ENCODE measurements at places on chromosomes 16 and 17. TPM values are rescaled to one million over a fixed set of nuclear protein-coding genes. Genes with fewer than 3 reads are reported as not detected.

The TMEM92 gene
- total RNA-seq: not detected

The RNF43 gene
- 0.07 TPM for total RNA-seq

The ARHGAP44 gene
- total RNA-seq: 1.7 TPM

The CMTM2 gene
- not detected for total RNA-seq

DNA sequence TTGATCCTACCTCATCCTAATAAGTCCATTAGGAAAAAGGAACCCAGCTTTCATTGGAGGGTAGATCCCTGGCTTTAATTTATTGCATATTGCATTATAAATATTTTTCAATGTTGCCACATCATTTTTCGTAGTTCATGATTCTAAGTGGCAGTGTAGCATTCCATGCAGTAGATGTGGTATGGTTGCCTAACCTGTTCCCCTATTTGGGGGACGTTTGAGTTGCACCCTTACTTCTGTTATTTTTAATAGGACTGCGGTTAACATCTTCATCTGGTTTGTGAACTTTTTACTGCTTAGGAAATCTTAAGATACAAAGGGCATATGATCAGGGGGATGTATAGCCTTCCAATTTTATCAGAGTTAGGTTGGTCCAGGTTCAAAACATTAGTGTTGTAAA is 5.4 kb downstream of the SCPEP1 start:
- H3K36me3 ChIP-seq: peaks cover 57% of the 10 kb centered on the region
- no peak for DNase-seq
- no peak overlapping the region for H3K4me3 ChIP-seq
- peaks cover 6% of the 10 kb centered on the region for H3K4me1 ChIP-seq
- H3K27me3 ChIP-seq: no peaks in the 10 kb centered on the region

- H3K36me3 ChIP-seq: peaks cover 100% of the 10 kb centered on the region
- no peak for DNase-seq
- no peaks in the 10 kb centered on the region for H3K27me3 ChIP-seq
- no peaks in the 10 kb centered on the region for H3K4me1 ChIP-seq
These were observed 27.9 kb upstream of the ENDOV start for GRCh38 chr17:80387071-80387470.

- H3K27me3 ChIP-seq: no peaks in the 10 kb centered on the region
- H3K27ac ChIP-seq: no peak overlapping the region
- no peak for DNase-seq
- peaks cover 15% of the 10 kb centered on the region for H3K4me1 ChIP-seq
These were observed 2.0 kb upstream of the SYNGR2 start for GRCh38 chr17:78166416-78166815.

- DNase-seq: no peak
- H3K4me1 ChIP-seq: no peaks in the 10 kb centered on the region
- H3K4me3 ChIP-seq: no peak overlapping the region
- H3K36me3 ChIP-seq: peaks cover 35% of the 10 kb centered on the region
These were observed 13.7 kb downstream of the DYNLL2 start for GRCh38 chr17:58096892-58097291.

DNA sequence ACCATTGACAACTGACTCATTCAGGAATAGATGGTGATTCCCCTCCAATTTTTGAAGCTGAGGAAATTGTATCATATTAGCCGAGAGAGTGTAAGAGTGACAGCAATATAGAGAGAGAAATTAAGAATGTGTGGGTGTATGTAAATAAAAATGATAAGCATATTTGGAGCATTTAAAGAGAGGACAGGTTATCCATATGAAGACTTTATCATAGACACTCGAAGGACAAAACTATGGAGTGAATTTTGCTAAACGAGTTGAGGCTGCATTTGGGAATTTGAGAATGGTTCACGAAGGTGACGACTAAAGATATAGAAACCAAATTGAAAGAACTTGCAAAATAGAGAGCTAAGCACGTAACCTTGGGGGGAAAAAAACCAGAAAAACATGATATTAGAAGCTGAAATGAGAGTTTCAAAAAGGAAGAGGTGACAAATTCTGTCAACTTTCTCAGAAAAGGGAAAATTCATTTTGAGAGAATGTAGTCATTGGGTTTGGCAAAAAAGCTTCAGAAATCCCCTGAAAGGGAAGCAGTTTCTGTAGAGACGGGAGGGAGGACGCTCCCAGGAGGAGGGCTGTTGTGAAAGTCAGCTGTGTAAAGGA is 129.7 kb downstream of the KCNJ2 start:
- no peak overlapping the region for H3K4me3 ChIP-seq
- H3K36me3 ChIP-seq: no peaks in the 10 kb centered on the region
- H3K27ac ChIP-seq: no peak overlapping the region
- DNase-seq: no peak
- no peaks in the 10 kb centered on the region for H3K27me3 ChIP-seq
- peaks cover 14% of the 10 kb centered on the region for H3K4me1 ChIP-seq

DNA sequence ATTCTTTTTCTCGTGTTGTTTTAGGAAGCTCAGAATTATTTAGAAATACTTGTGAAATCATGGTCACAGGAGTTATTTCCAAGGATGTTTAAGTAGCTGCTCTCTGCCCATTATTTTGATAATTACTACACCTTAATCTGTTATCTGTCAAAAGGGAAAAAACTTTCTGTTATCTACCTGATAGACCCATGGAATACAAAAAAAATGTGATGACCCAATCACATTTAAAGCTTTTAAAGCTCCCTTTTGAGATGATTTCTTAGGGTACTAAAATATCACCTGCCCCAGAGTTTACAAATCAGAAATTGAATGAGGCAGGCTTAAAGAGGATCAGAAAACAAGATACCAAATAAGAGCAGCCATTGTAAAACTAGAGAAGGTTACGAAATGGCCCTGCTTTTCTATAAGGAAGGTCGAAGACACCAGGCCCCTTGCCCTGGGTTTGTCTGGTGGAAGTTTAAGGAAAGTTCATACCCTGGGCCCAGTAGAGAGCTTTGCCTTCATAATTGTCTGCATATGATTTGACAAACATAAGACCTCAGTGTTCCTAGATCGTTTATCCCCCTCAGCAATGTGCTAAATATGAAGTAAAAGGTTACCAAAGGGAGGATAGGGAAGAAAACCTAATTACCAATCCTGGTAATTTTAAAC is 149.9 kb upstream of the TBX2 start:
- H3K4me3 ChIP-seq: no peak overlapping the region
- H3K4me1 ChIP-seq: peaks cover 13% of the 10 kb centered on the region
- H3K27me3 ChIP-seq: no peaks in the 10 kb centered on the region
- H3K27ac ChIP-seq: peak overlapping the region; percentile 7
- no peaks in the 10 kb centered on the region for H3K36me3 ChIP-seq

- no peak overlapping the region for H3K4me3 ChIP-seq
- no peaks in the 10 kb centered on the region for H3K4me1 ChIP-seq
- DNase-seq: no peak
- no peaks in the 10 kb centered on the region for H3K36me3 ChIP-seq
- H3K27ac ChIP-seq: no peak overlapping the region
- H3K27me3 ChIP-seq: no peaks in the 10 kb centered on the region
These were observed 1012.8 kb upstream of the EEF2KMT start for GRCh38 chr16:6110346-6110745.

- no peaks in the 10 kb centered on the region for H3K36me3 ChIP-seq
- no peak for DNase-seq
- H3K27ac ChIP-seq: no peak overlapping the region
- no peak overlapping the region for H3K4me3 ChIP-seq
These were observed 25.2 kb downstream of the HEXIM2 start for GRCh38 chr17:45186801-45187354.

DNA sequence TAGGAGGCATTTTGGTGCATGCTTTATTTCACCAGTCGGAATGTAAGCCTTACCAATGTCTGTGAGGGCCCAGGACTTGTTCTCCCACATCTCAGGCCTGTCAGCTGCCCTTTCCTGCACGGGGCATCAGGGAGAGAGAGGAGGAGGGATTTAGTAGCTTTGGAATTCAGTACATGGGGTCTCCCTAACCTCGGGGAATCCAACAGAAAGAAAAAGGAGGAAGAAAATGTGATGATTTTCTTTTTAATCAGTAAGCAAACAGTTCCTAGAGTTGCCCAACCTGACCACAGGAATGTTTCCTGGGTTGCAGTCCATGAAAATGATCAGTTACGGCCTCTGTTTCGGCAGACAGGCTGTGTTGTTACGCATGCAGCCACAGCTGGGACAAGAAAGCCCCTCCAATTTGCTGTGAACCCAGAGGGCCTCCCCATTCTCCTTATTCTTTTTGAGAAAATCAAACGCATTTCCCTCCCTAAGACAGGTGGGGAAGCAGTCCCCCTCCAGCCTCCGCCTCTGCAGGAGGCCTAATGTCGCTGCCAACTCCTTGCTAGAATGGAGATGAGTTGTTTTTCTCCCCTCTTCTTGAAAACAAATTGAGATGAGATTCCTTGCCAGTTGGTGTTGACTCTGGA is 53.1 kb upstream of the TANGO6 start:
- no peaks in the 10 kb centered on the region for H3K27me3 ChIP-seq
- H3K36me3 ChIP-seq: no peaks in the 10 kb centered on the region
- H3K27ac ChIP-seq: no peak overlapping the region

GRCh38 chr17:10126276-10126615 is 72.2 kb downstream of the GAS7 start:
- H3K36me3 ChIP-seq: no peaks in the 10 kb centered on the region
- DNase-seq: no peak
- no peak overlapping the region for H3K4me3 ChIP-seq
- peaks cover 3% of the 10 kb centered on the region for H3K4me1 ChIP-seq
- H3K27me3 ChIP-seq: peaks cover 2% of the 10 kb centered on the region
